ENCODE measurements at places on chromosomes 4 and X.

- no peak for DNase-seq
Observed at GRCh38 chr4:48203819-48204218, 65.8 kb downstream of the TEC start.

GRCh38 chrX:153992180-153992579 is 19.6 kb downstream of the TMEM187 start:
- DNase-seq, result no peak

GRCh38 chrX:22968494-22968893 is 31.3 kb upstream of the DDX53 start:
- DNase-seq, result no peak

DNA sequence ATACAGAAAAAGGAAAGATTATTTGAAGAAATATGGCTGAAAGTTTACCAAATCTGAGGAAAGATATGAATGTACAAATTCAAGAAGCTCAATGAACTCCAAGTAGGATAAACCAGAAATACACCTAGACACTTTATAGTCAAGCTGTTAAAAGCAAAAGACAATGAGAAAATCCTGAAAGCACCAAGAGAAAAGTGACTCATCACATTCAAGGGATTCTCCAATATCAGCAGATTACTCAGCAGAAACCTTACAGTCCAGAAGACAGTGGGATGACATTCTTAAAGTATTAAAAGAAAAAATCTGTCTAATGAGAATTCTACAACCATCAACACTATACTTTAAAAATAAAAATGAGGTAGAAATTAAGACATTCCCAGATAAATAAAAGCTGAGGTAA is 223.8 kb upstream of the ZCCHC13 start:
- DNase-seq, result no peak

DNA sequence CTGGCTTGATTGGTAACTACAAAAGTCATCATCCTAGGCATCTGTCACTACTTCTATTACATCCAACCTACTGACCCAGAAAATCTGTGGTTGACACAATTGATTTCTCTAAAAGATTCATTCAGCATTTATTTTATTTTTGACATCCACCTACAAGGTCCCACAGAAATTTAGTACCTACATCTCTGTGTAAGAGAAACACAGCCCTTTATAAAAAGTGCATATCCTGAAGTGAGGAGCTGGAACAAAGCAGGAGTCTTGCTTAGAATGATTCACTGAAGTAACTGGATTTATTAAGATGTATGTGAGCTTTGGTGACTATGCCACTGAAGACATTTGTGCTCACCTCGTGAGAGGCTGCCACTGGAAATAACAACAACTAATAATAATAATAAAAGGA is 391.0 kb downstream of the GPAT3 start:
- DNase-seq, result no peak

DNA sequence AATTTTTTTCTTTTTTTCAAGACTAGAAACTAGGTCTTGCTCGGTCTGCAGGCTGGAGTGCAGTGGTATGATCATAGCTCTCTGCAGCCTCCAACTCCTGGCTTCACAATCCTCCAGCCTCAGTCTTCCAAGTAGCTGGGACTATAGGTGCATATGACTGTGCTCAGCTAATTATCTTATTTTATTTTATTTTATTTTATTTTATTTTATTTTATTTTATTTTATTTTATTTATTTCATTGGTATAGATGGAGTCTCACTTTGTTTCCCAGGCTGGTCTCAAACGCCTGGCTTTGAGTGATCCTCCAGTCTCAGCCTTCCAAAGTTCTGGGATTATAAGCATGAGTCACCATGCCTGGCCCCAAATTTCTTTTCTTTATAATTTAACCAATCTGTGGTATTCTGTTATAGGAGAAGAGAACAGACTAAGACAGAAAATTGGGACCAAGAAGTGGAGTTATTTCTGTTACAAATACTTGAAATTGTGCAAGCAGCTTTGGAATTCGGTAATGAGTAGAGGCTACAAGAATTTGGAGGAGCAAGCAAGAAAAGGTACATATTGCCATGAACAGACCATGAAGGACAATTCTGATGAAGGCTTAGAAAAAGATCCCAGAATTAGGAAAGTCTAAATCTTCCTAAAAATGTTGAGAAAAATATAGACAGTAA is 4.0 kb upstream of the PRDM5 start:
- no peak for DNase-seq

- no peak for DNase-seq
Observed at GRCh38 chr4:155952501-155952901, 1.2 kb downstream of the CTSO start.

GRCh38 chrX:9327747-9328145 is 137.1 kb upstream of the TBL1X start:
- no peak for DNase-seq

All from activated CD4-positive, alpha-beta T cell treated with anti-CD3 and anti-CD28 coated beads, Interleukin-2, amount 10 ng/mL, durations not matched to agents 7 days and 5 days (primary cell).